ENCODE measurements at places on chromosomes 6 and 20. TPM values are rescaled to one million over a fixed set of nuclear protein-coding genes. Genes with fewer than 3 reads are reported as not detected.

Gene BTNL2
- total RNA-seq: not detected

Gene PNLDC1
- total RNA-seq: not detected

Gene PPP1R3D
- 1.2 TPM for total RNA-seq

Gene MYB
- 0.39 TPM for total RNA-seq

Gene TFAP2D
- 0.14 TPM for total RNA-seq

Gene TFAP2C
- total RNA-seq: 7.2 TPM

Gene FAM83D
- total RNA-seq: 66.2 TPM

Gene PLTP
- 1.1 TPM for total RNA-seq

Gene PPIL6
- 1.0 TPM for total RNA-seq

Gene TNFRSF21
- 7.7 TPM for total RNA-seq

Gene ID4
- total RNA-seq: 4.3 TPM

Gene IL17F
- not detected for total RNA-seq

Gene MROH8
- 0.72 TPM for total RNA-seq

Gene RIMS4
- 3.2 TPM for total RNA-seq

Gene RAMACL
- total RNA-seq: 0.04 TPM

Data from H4 (cell line).